ENCODE measurements at places on chromosomes 1 and 21.

- no peak for DNase-seq
Measured at GRCh38 chr1:231284441-231284840, 43.4 kb downstream of the GNPAT start.

- DNase-seq, result no peak
Measured at GRCh38 chr1:230328342-230329015, 97.7 kb downstream of the PGBD5 start.

- no peak for DNase-seq
Measured at GRCh38 chr21:39007985-39008384, 175.3 kb downstream of the PSMG1 start.

- DNase-seq, result no peak
Measured at GRCh38 chr1:34166191-34166624, 1.2 kb upstream of the CSMD2 start.

DNA sequence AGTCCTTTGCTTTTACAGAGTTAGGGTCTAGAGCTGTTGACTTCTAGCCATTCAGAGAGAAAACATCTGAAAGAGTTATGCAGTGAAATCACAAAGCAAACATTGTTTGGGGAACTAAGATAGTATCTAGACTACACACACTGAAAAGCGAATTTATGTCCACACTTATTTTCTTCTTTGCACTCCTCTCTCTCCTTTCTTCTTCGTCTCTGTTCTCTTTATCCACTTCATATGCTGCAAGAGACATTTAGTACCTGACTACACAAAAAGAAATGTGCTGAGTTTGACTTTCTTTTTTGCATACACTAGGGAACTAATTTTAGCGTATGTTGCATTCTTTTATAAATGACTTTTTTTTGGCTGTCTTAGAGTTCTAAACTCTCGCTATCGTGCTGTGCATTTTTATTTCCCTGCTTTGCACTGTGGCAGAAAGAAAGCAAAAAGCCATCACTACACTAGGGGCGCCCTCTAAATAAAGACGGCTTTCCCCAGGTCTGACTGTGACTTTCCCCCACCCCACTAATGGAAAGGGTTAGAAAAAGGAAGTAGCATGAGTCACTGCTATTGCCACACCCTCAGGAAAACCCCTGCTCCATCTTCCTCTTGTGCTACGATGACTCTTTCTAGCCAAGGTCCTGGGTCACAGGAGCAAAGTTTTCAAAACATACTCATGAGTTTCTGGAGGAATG lies 65.7 kb downstream of the MAP3K7CL start:
- DNase-seq, result peak; percentile 36

GRCh38 chr1:78839704-78840277 lies 166.7 kb downstream of the ADGRL4 start:
- no peak for DNase-seq

- DNase-seq, result no peak
Measured at GRCh38 chr1:28112388-28113241, 24.2 kb upstream of the EYA3 start.

- DNase-seq, result no peak
Measured at GRCh38 chr1:231986631-231987336, 360.2 kb downstream of the DISC1 start.

GRCh38 chr21:45466330-45467220 lies 61.6 kb downstream of the COL18A1 start:
- no peak for DNase-seq

GRCh38 chr1:8625491-8625890 lies 191.9 kb downstream of the RERE start:
- no peak for DNase-seq

DNA sequence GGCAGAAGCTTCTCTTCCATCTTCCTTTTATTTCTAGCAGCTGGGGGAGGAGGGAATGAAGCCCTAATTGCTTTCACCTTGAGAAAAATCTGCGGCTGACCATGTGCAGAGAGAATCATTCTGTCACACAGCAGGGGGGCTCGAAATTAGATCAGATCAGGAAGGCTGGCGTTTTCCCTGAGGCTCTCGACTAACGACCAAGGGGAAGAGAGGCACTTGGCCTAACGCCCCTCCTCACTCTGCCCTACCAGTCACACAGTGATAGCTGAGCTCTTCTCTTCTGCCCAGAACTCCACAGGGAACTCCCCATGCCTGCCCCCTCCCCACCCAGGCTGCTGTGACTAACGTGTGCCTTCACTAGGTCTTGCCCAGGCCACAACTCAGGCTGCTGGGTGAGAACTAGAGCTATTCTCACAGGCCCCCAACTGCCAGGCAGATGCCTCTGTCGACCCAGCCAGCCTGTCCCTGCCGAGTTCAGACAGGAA lies 26.5 kb upstream of the KHDRBS1 start:
- DNase-seq, result no peak

- DNase-seq, result no peak
Measured at GRCh38 chr1:215132156-215132555, 49.6 kb downstream of the KCNK2 start.

GRCh38 chr21:33080376-33080775 lies 10.4 kb downstream of the OLIG1 start:
- DNase-seq, result no peak

GRCh38 chr1:173014160-173014559 lies 36.6 kb downstream of the TNFSF18 start:
- DNase-seq, result no peak

Measured in stimulated activated CD4-positive, alpha-beta T cell treated with anti-CD3 and anti-CD28 coated beads, Interleukin-1b, Interleukin-23, amount 100 ng/mL, for 1 hour (primary cell).